ENCODE measurements at places on chromosomes 7 and 10.

DNA sequence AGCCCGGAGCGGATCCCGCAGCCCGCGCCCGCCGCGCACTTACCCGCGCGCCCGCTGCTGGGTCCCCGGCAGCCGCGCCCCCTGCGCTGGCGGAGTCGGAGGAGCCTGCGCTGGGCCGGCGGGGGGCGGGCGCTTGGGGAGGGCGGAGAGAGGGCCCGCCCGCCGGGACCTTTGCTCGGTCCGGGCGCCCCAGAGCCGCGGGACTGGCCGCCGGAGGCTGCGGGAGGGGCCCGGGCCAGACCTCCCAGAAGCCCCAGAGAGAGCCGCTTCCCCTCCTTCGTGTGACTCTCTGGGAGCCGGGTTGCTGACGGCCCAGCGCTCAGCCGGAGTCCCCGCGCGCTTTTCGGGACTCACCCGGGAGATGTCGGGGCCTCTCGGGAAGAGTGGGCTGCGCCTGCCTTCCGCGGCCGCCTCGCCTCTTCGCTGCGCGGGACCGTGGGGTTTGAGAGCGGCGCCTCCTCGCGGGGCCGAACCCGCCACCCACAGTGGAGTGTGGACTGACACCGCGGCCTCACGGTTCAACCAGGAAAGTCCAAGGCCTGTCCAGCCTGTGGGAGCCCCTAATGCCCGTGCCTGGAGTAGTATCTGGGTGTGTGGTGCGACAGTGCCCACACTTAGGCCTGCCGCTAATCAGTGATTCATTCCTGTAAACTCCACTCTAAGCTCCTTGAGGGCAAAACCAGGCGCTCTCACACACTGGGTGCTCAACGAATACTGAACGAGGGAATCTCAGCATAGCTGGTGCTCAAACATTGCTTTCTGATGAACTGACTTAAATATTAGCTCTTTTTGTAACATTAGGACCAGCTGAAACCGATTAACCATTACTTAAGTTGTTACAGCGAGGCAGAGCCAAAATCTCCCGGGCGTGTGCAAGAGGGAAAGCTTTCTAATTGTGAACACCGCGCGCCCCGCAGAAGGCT, at the start of gene GSDME:
Gene GSDME (minus strand): TSS at position 112 of the 923 bp plus-strand sequence. CDS start 7,690 bp downstream, outside the sequence.
- peak; percentile 29 for DNase-seq

DNA sequence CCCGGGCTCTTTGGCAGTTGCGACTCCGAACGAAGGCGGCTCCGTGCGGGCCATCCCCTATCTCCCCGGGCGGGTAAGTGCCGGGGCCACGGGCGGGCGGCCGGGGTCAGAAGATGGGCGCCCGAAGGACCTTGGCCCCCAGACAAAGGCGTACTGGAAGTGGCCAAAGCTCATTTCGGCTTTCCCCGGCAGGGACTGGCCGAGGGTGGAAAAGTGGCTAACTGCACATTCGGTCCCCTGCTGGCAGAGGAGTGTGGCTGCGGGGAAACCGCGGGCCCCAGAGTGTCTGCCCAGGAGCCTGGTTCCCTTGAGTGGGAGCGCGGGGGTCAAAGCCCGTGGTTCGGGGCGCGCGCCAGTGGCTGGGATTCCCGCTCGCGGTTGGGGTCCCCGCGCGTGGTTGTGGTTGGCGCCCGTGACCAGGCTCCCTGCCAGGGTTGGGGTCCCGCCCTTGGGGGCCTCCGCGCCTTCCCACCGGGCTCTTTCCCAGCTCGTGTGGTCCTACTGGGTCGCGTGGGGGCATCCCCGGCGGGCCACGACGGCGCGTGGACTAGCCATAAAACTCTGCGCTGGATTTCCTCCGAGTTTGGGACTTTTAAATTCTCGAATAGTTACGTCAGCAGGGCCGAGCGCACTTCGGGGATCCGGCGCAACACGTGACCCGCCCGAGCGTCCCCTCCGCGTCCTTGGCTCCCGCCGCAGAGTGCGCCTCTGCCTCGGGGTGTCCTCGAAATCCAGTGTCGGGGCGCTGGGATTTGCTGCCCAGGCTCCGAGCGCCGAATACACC, 124.4 kb downstream of the TACC2 start:
- DNase-seq, result no peak

DNA sequence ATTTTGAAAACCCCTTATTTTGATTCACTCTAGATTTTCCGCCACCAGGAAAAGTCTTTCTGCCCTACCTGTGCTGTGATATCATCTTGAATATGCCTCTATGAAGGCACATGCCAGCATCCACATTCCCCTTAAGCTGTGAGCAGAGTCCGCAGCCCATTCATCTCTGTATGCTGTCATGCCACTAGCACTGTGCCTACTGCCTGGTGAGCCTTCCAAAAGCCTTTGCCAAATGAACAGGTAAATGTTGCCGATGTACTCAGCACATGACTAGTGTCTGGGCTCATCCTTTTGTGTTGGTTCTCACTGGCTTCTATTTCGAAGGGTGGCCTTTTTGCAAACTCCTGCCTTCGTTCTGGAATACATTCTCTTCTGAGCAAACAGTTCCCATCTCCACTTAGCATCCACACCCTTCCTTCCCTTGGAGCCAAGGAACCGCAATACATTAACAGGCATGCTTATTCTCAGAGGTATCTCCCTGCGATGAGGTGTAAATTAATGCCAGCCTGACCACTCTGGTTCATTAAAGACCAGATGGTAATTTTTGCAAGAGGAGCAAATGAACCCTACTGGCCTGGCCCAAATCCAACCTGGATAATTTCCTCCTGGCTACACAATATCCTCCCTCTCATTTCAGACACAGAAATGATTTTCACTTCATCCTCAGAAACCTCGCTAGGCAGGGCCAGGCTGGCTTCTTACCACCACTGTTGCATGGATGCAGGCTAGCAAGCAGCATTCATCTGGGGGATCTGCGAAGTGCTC, 339.7 kb upstream of the NFE2L3 start:
- no peak for DNase-seq

GRCh38 chr7:84274029-84274638, 79.5 kb upstream of the SEMA3A start:
- DNase-seq, result no peak

GRCh38 chr10:7710446-7710845, 7.3 kb downstream of the ITIH2 start:
- DNase-seq, result no peak

- no peak for DNase-seq
Observed at GRCh38 chr10:102605712-102606111, 38.6 kb upstream of the TRIM8 start.

GRCh38 chr10:121998462-121998861, 9.5 kb downstream of the TACC2 start:
- DNase-seq, result no peak

DNA sequence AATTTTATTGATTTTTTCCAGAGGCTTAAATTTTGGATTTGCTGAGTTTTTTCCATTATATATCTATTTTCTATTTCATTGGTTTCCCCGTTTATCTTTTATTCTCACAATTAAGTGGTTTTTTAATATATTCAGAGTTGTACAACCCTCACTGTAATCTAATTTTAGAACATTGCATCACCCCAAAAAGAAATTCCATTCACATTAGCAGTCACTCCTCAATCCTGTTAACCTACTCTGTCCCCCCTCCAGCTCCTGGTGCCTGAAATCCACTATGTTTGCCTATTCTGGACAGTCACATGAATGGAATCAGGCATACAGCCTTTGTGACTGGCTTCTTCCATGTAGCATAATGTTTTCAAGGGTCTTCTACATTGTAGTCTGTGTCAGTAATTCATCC, 55.8 kb upstream of the ITGA8 start:
- DNase-seq, result no peak

- no peak for DNase-seq
Observed at GRCh38 chr7:31384466-31384865, 43.9 kb upstream of the NEUROD6 start.

- no peak for DNase-seq
Observed at GRCh38 chr10:89153116-89153515, 54.0 kb downstream of the CH25H start.

- no peak for DNase-seq
Observed at GRCh38 chr10:113557424-113557862, 4.6 kb downstream of the HABP2 start.

GRCh38 chr7:9030976-9031375, 597.6 kb downstream of the NXPH1 start:
- DNase-seq, result no peak

GRCh38 chr7:143375298-143376034, 5.7 kb upstream of the ZYX start:
- DNase-seq, result no peak

DNA sequence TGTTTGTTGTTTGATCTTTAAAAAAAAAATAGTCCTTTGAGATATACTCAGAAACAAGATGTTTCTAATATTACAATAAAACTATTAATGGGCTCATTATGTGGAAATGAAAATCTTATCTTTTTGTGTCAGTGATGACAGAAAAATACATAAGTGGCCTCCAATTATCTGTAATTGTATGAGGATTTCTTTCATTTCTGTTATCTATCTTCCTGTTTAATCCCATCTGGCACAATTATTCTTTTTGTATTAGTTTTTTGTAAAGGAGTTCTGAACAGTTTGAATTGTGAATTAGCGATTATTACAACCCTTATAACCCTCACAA, 270.8 kb downstream of the BBS9 start:
- no peak for DNase-seq

GRCh38 chr10:89639326-89639725, 5.7 kb downstream of the PANK1 start:
- no peak for DNase-seq

- no peak for DNase-seq
Observed at GRCh38 chr7:75876126-75876881, 2.5 kb upstream of the RHBDD2 start.

GRCh38 chr10:48224296-48224695, 50.2 kb downstream of the FRMPD2 start:
- DNase-seq, result no peak

Data from activated naive CD4-positive, alpha-beta T cell treated with Interleukin-2 at 50 U/mL for 16 hours (primary cell).